IMR-90 (cell line): ENCODE measurements at places on chromosomes 11 and 22. TPM values are rescaled to one million over a fixed set of nuclear protein-coding genes. Genes with fewer than 3 reads are reported as not detected.
A peak's percentile ranks its signal among the peaks of the same experiment; 100 is the strongest.

- no peak overlapping the region for H3K4me3 ChIP-seq
- no peak overlapping the region for H3K27ac ChIP-seq
- no peak for DNase-seq
- peaks cover 2% of the 10 kb centered on the region; the same call in 1 of the 2 replicates for H3K4me1 ChIP-seq
- no peaks in the 10 kb centered on the region; the same call in 1 of the 2 replicates for H3K27me3 ChIP-seq
These were observed 457.2 kb upstream of the CADM1 start for GRCh38 chr11:115961159-115962003.

GRCh38 chr11:46202149-46202548, 75.3 kb upstream of the CREB3L1 start:
- H3K36me3 ChIP-seq = no peaks in the 10 kb centered on the region
- H3K27ac ChIP-seq = no peak overlapping the region
- H3K4me1 ChIP-seq = no peaks in the 10 kb centered on the region

DNA sequence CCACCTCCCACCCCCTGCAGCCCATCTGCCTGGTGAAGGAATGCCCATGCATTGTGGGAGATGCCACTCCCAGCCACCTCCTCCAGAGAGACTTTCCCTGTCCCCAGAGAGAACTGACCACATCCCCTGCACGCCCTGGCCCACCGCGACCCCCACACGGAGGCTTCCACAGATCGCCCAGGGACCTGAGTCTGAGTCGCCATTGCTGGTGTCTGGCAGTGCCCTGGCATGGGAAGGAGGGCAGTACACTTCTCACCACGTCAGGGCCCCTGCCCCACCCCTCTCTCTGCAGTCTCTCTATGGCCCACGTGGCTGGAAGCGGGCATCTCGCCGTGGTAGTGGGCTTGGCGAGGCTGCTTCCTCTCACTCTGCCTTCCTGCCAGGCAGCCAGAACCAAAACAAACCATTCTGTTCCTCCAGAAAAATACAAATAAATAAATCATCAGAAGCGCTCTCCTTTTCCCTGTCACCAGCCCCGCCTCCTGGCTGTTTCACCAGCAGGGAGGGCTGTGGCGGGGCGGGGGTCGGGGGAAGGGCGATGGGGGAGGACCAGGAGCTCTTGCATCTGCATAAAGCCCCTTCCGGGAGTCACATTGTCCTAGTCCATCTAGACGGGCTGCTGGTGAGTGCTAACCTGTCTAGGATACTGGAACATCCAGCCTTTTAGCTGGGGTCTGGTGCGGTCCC, 20.9 kb downstream of the SHISAL1 start:
- H3K27ac ChIP-seq = no peak overlapping the region
- H3K4me1 ChIP-seq = peaks cover 11% of the 10 kb centered on the region
- no peak for DNase-seq
- H3K36me3 ChIP-seq = no peaks in the 10 kb centered on the region
- H3K4me3 ChIP-seq = no peak overlapping the region

The DDI1 gene
- total RNA-seq = not detected in 2 replicates

GRCh38 chr11:58830673-58831301, 13.7 kb downstream of the GLYATL2 start:
- no peak overlapping the region for H3K27ac ChIP-seq
- no peaks in the 10 kb centered on the region for H3K4me1 ChIP-seq
- no peaks in the 10 kb centered on the region for H3K36me3 ChIP-seq
- H3K4me3 ChIP-seq = no peak overlapping the region

GRCh38 chr11:117145393-117145761, 1.3 kb downstream of the PAFAH1B2 start:
- peaks cover 11% of the 10 kb centered on the region for H3K36me3 ChIP-seq
- H3K27ac ChIP-seq = peak overlapping the region; percentile 85
- DNase-seq = peak; percentile 32
- H3K27me3 ChIP-seq = no peaks in the 10 kb centered on the region
- H3K4me3 ChIP-seq = peak overlapping the region; percentile 73

DNA sequence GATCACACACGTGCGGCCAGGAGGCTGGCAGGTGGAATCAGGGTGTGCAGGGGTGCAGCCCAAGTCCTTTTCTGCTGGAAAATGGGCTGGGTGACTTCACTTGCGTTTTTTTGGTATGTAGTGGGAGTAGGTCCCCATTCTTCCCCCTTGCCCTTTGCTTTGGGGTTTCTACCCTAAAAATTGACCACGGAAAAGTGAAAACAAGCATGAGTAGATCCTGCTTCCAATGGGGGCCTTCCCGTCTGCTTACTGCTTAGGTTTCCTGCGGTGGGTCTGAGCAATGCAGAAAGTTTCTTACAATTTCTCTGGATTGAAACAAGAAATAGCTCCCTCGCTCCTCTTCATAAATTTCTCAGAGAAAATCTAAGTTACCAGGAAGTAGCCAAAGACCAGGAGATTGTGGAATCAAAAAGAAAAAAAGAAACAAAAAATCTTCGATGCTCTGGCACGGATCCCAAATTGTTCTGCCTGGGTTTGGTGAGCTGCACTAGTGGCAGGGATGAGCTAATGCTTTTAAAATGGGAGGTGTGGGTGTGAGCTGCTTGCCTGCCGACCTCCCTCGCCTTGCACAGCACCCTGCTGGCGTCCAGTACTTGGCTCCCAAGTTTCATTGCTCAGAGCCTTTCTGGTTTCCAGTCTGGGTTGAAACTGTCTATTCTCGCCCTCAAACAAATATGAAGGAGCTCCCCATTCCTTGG, 2.4 kb downstream of the TIMP3 start:
- H3K4me3 ChIP-seq = peak overlapping the region; percentile 75
- peak overlapping the region; percentile 56; the same call in 1 of the 2 replicates for H3K27ac ChIP-seq
- peak; percentile 71 for DNase-seq
- H3K4me1 ChIP-seq = peaks cover 17% of the 10 kb centered on the region

- H3K27ac ChIP-seq = no peak overlapping the region
- DNase-seq = no peak
- peaks cover 74% of the 10 kb centered on the region for H3K36me3 ChIP-seq
These were observed 25.2 kb downstream of the MORC2 start for GRCh38 chr22:30943368-30943767.
